ENCODE measurements at places on chromosomes 6 and 20. TPM values are rescaled to one million over a fixed set of nuclear protein-coding genes. Genes with fewer than 3 reads are reported as not detected.

GRCh38 chr6:157893238-157893637, 70.2 kb downstream of the SNX9 start:
- peak; percentile 56 for DNase-seq

DNA sequence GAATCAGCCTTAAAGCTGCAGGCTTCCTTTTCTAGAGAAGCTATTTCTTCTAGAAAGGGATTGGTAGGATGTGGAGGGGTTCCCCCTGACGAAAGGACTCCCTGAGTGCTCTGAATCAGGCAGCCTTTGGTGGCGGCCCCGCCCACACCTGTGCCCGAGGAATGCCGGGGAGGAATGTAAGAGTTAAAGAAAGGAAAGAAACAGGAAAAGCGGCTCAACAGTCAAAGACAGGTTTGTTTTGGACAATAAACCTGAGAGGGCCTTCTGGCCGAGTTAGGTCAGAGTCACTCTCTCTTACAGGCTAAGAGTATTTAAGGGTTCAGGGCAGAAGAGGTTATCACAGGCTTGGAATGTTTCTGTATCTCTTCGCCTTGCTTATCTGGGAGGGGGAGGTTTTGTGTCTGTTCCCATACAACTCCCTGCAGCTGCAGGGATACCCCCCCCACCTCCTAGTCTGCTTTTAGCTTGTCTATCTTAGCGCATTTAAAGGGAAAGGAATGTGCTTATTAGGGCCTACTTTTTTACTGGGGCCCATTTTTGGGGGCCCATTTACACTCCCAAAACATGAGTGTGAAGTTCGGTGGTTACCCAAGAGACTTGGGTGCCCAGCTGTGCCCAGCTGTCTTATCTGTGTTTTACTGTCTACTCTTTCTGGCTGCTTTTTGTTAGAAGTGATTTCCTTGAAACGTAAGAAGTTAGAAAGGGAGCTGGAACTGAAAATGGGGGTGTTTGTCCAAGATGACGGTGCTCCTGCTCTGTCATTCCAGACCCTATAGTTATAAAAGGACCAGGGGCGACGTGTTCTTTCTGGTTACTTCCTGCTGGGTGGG, 32.8 kb downstream of the DYNLT1 start:
- DNase-seq, result no peak

DNA sequence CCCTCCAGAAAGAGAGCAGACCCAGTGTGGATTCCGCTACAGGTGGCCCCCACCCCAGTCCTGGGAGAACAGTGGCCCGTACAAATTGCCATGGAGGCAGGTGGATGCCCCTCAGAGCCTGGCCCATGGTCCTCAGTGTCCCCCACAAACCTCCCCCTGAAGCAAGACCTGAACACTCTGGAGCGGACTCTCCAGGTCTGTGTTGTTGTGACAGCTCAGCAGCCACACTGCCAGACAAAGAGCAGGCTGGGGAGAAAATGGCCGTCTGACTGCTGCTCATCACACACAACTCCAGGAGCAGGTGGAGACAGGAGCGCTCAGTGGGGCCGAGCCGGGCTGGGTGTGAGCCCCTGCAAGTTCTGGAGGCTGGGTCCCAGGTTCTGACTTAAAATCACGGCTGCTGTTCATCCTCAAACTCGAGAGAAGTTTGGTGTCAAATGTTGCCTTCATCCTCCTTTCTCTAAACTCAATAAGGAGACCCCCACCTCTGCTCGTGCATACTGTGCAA, 241.8 kb downstream of the CDH4 start:
- no peak for DNase-seq

DNA sequence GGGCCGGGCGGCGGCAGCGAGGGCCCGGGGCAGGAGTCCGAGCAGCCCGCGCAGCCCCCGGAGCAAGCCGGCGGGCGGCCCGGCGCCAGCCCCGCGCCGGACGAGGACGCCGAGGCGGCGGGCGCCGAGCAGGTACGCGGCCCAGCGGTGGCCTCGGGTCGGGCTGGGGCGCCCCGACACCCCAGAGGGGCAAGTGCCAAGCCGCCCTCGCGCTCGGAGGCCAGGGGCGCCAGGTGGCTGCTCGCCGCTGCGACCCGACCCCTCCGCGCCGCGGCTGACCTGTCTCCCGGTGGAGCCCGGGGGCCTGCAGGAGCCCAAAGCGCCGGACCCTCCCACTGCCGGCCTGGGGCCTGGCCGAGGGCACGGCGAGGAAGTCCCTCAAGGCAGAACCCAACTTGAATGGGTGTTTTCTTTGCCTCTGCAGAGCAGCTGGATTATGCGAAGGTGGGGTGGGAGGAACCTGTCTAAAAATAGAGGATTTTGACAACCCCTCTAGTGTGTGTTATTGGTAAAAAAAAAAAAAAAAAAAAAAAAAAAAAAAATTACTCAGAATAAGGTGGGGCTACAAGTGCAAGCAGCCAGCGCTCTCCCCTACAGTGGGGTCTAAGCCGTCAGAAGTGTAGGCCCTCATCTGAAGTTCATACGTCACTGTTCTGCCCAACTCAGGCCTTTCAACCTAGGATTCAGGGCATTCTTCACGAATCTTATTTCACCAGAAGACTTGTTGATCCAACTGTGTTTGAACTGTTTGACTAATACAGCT, 609 bp downstream of the OGFRL1 start:
- DNase-seq, result peak; percentile 33

DNA sequence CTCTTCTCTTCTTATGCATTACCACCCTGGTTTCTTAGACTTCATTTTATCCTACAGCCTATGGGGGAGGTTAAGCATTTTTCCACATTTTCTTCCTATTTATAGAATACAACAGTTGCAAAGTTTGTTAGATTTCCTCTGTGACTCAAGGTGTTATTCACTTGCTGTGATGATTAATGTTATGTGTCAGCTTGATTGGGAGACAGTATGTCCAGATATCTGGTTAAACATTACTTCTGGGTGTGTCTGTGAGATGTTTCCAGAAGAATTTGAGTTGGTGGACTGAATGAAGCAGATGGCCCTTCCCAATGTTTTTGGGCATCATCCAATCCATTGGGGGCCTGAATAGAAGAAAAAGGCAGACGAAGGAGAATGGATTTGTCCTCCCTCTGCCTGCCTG, 131.3 kb downstream of the C6orf118 start:
- DNase-seq, result no peak

The CTSZ gene
- total RNA-seq, result 51.6 TPM

The CCM2L gene
- total RNA-seq, result not detected

The CFAP206 gene
- total RNA-seq, result not detected

The LGSN gene
- total RNA-seq, result 0.32 TPM

The RFX6 gene
- total RNA-seq, result not detected
